ENCODE measurements at places on chromosomes 5 and 9.
A peak's percentile ranks its signal among the peaks of the same experiment; 100 is the strongest.

DNA sequence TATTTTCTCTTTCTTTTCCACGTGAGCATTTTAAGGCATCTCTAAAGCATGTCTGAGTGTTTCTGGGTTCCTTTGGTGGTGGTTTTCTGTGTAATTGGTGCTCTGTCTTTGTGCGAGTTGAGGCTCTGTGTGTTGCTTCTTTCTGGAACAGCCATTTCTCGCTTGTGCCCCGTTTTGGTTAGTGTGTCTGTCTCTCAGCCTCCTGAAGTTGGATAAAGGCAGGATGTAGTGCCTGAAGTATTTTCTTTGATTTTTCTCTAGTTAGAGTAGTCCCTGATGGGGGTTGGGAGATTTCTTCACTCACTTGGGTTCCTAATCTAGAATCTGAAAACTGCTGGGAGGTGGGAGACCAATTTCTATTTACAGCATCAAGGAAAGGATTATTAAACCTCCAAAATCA is 129.7 kb upstream of the TMEM161B start:
- DNase-seq, result no peak

- DNase-seq, result peak; percentile 9
These were observed 41.1 kb downstream of the ISOC1 start for GRCh38 chr5:129135633-129136032.

- no peak for DNase-seq
These were observed 76.2 kb upstream of the LRRTM2 start for GRCh38 chr5:138951091-138951985.

- peak; percentile 74 for DNase-seq
These were observed 93.7 kb upstream of the SIMC1 start for GRCh38 chr5:176144508-176144907.

DNA sequence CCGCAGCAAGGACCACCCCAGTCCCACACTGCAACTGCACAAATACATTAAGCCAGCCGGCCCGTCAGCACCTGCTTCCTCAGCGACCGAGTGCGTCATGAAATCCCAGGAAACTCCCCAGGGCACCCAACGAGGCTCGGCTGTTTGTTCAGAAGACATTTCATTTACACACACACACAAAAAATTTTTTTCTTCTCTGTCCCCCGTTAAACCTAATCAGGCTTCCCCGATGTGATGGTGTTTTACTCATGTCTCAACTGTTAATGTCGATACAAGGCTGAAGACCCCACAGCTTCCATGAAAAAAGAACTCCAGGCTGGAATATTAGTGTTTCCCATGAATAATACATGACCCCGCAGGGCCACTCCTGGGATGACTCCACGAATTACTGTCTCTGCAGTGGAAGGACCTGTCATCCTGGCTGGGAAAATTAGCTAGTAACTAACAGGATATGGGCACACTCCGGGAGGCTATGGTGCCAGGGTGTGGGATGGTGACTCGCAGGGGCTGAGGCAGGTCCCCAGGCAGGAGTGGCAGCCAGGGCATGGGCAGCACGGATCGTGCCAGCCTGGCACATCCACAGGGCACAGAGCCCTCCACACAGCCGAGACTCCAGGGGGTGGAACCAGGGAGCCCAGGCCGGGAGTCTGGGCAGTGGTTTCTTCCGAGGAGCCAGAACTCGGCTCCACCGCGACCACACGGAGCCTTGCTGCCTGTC is 102.4 kb downstream of the VAV2 start:
- DNase-seq, result no peak

DNA sequence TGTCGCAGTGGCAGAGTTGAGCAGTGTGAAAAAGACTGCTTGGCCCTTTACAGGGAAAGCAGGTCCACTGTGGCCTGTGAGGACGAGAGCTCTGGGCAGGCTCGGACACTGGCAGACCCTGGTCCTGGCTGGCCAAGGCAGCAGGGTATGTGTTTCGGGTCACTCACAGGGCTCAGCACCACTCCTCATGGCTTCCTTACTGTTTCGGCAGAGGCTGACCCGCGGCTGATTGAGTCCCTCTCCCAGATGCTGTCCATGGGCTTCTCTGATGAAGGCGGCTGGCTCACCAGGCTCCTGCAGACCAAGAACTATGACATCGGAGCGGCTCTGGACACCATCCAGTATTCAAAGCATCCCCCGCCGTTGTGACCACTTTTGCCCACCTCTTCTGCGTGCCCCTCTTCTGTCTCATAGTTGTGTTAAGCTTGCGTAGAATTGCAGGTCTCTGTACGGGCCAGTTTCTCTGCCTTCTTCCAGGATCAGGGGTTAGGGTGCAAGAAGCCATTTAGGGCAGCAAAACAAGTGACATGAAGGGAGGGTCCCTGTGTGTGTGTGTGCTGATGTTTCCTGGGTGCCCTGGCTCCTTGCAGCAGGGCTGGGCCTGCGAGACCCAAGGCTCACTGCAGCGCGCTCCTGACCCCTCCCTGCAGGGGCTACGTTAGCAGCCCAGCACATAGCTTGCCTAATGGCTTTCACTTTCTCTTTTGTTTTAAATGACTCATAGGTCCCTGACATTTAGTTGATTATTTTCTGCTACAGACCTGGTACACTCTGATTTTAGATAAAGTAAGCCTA is 15.7 kb downstream of the SQSTM1 start:
- peak; percentile 26 for DNase-seq

DNA sequence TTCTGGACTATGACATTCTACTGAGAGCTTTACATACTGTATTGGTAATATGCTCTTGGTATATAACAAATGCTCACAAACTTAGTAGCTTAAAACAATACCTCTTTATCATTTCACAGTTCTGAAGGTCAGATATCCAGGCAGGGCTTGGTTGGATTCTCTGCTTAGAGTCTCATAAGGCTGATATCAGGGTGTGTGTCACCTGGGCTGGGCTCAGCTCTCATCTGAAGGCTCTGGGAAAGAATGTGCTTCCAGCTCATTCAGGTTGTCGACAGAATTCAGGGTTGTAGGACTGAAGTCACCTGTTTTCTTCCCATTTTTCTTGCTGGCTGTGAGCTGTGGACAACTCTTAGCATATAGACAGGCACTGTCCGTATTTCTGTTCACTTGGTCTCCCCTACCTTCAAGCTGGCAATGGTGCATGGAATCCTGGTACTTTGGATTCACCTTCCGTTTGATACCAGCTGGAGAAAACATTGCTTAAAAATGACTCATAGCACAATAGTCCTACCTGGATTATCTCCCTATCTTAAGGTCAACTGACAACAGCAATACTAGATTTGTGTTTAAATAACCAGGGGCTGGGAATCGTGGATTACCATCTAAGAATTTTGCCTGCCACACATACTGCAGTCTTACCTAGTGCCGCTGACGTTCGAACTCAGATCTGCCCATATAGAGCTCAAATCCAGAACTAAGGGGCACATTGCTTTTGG is 69.2 kb downstream of the RCL1 start:
- no peak for DNase-seq

DNA sequence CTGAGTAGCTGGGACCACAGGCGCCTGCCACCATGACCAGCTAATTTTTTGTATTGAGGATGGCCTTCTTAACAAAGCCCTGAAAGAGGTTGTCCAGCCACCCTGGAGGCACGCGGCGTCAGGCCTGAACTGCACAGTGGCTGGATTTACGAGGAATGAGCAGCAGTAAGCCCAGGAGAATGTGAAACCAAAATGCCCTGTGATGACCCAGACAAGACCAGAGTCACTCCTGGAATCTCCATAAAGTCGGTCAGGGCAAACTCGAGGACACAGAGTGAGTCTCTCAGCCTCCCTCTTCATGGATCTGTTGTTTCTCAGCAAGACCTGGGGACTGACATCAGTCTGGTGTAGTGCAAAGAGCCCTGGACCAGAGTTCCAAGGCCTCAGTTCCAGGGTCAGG is 53.2 kb upstream of the C5orf58 start:
- no peak for DNase-seq

GRCh38 chr9:12860998-12861397 is 86.2 kb downstream of the LURAP1L start:
- DNase-seq, result no peak

All from MM.1S (cell line).